ENCODE measurements at places on chromosomes 13 and 19.
A peak's percentile ranks its signal among the peaks of the same experiment; 100 is the strongest.

DNA sequence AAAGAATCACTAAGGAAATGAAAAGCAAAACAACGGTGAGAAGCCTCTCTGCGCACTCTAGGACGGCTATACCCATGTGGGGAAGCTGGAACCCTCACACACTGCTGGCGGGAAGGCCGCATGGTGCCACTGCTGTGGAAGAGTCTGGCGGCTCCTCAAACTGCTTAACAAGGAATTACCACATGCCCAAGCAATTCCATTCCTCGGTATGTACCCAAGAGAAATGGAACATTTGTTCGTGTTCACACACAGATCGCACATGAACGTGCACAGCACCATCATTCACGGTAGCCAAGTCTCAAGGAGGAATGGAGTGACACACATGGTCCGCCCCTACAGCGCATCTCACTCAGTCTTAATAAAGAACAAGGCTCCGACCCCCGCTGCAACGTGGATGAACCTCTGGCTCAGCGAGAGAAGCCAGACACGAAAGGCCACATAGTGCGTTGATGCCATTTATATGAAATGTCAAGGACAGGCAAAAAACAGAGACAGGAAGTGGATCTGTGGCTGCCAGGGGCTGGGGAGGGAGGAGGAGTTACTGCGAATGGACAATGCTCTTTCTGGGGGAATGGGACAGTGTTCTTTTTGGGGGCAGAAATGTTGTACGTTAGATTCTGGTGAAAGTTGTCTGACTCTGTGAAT, 7.6 kb downstream of the CAPS start:
- no peak for DNase-seq

DNA sequence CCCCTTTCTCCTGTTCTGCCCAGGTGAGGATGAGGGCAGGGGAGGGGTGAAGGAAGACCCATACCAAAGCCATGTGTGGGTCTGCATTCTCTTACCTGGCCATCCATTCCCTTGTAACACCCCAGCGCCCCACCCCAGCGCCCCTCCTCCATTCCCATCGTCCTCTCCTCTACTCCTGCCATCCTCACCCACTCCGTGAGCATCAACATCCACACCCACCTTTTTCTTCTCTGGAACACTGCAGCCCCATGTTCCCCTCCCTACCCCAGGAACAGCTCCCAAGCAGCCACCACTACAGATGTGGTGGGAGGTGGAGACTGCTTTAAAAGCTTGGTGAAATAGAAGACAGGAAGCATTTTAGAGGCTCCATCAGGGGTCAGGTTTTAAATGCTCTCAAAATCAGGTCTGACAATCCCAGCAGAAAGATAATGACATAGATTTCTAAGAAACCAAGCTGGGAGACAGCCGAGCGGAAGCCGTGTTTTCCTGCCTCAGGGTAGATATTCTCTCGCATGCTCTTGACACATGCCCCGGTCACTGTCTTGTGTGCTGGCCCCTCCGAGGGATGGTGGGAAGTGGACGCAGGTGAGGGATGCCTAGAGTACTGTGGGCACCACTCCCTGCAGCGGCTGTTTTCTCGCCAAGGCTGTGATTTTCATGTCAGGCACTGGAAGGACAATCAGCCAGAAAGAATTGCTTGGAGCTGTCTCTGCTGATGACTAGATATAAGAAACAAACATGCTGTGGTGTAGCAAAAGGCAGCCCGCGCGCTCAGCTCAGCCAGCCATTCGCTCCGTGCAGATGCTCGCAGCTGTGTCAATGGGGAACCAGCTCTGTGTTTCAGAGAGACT, 9.8 kb downstream of the MEDAG start:
- no peak for DNase-seq

- DNase-seq: no peak
Measured at GRCh38 chr19:10681658-10682057, 19.6 kb upstream of the QTRT1 start.

GRCh38 chr19:33522371-33522662, 726 bp upstream of the PEPD start:
- no peak for DNase-seq

DNA sequence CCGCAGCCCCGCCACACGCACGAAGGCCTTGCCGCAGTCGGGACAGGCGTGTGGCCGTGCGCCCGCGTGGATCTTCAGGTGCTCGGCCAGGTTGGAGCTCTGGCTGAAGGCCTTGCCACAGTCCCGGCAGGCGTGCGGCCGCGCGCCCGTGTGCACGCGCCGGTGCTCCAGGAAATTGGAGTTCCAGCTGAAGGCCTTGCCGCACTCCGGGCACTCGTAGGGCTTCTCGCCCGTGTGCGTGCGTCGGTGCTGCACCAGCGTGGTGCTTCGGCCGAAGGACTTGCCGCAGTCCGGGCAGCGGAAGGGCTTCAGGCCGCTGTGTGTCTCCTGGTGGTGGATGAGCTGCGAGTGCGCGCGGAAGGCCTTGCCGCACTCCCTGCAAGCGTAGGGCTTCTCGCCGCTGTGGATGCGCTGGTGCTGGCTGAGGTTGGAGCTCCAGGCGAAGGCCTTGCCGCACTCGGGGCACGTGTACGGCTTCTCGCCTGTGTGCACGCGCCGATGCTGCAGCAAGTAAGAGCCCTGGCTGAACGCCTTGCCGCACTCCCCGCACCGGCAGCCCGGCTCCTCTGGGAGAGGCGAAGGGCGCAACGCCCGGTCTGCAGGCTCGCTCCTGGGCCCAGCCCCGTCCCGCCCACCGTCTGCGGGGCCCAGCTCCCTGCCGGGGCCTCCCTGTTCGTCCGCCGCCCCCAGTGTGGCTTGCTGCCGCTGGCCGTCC, 3.6 kb upstream of the A1BG start:
- DNase-seq: no peak

DNA sequence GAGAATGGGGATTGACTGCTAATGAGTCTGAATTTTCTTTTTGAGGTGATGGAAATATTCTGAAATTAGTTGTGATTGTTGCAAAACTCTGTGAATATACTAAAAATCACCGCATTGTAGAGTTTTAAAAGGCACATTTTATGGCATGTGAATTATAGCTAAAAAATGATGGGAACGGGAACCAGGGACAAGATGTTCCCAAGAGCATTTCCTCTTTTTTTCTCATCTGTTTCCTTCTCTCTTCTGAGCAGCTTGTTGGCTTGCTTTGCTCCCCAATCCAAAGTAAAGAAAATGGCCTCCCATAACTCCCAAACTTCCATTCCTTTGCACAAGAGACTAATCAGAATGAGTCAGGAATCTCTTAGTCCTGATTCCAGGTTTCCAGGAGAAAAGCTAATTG, 459.2 kb downstream of the TSHZ3 start:
- no peak for DNase-seq

DNA sequence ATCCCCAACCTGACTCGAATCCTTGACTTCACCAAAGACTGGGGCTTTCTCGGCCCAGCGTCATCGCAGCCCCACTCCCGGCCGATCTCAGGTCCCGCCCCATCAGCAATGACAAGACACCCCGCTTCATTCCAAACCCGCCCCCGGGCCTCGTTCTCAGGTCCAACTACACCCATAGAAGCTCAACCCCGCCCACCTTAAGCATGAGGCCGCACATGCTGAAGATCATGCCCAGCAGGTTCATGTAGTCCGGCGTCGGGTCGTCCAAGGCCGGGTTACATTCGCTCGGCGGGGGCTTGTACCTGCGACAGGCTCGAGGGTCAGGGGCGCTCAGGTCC, 2.3 kb downstream of the WDR83 start:
- peak; percentile 82 for DNase-seq

DNA sequence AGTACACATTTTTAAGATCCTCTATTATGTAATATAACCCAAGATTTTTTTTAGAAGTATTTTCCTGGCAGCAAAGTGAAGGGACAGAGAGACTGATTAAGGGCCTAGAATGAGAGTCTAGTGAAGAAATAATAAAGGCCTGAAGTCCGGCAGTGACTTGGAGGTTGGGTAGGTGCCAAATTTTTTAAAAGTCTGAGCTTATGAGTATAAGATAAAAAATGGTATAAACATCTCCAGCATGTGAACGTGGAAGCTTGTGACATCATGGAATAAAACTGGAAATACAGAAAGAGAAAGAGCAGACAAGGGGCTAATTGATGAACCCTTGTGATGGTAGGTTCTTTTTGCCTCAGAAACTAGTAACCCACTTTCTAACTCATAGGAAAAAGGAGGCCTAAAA, 174.6 kb downstream of the SUCLA2 start:
- DNase-seq: no peak

GRCh38 chr13:49620170-49620621, 8.1 kb upstream of the ARL11 start:
- no peak for DNase-seq

DNA sequence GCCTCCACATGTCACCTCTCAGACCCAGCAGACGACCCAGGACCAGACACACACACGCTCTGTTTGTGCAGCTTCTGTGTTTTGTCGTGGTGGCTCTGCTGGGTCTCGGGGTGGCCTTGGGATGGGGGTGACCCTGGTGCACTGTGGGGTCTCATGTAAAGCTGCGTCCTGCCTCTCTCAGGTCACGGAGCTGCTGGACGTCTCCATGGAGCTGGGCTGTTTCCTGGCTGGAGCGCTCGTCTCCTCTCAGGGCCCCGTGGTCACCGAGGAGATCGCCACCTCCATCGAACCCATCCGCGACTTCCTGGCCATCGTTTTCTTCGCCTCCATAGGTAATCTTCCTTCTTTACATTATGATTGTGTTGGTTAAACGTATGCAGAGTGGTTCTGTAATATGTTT, 45.4 kb upstream of the TFDP1 start:
- DNase-seq: no peak

All from RKO (cell line).